ENCODE measurements at places on chromosomes 5 and 9.

DNA sequence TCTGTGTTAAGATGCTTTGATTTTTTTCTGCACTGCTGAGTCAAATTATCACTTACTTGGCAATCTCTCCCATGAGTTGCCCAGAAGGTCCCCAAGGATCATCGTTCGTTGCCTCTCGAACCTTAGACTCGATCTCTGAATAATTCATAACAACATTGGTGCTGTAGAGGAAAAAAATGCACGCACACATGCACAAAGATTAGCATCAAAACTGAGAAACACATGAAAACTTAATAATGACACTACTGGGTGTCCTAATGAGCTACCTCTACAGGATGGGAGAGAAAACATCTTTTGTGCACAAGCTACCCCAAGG lies 41.6 kb downstream of the CLINT1 start:
- DNase-seq = no peak

DNA sequence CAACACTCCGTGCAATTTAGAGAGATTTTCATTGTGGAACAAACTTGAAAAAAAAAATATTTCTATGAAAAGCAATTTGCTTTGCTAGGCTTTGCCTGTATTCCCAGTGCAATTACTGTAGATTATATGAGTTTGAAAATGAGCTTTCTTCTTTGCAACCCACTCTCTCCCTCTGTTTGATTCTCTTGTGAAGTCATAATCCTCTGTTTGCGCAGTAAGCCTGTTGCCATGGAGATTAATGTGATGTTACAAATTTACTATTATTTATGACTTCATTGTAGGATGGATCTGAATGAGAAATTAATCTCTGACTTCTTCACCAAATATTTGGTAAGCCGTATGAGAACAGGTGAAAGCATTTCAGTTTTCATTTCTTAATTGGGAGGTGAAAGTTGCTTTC lies 320.3 kb downstream of the SPATA31D1 start:
- peak; percentile 37 for DNase-seq

DNA sequence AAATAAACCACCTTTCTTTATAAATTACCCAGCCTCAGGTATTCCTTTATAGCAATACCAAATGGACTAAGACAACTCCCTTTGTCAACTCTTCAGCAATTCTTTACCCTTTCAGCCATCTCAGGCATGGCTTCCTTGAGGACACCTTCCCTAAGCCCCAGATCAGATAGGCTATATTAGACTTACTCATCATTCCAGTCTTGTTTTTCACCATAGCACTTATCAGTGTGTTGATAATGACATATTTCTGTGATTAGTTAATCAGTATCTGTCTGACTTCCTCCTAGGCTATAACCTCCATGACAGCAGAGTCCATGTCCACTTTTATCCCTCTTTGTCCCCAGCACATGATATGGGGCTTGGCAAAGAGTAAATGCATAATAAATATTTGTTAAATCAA lies 238.1 kb downstream of the ACTL7B start:
- no peak for DNase-seq

GRCh38 chr9:115717298-115717697 lies 436.3 kb upstream of the PAPPA start:
- DNase-seq = no peak

GRCh38 chr9:127567730-127568617 lies 44.1 kb upstream of the STXBP1 start:
- no peak for DNase-seq

DNA sequence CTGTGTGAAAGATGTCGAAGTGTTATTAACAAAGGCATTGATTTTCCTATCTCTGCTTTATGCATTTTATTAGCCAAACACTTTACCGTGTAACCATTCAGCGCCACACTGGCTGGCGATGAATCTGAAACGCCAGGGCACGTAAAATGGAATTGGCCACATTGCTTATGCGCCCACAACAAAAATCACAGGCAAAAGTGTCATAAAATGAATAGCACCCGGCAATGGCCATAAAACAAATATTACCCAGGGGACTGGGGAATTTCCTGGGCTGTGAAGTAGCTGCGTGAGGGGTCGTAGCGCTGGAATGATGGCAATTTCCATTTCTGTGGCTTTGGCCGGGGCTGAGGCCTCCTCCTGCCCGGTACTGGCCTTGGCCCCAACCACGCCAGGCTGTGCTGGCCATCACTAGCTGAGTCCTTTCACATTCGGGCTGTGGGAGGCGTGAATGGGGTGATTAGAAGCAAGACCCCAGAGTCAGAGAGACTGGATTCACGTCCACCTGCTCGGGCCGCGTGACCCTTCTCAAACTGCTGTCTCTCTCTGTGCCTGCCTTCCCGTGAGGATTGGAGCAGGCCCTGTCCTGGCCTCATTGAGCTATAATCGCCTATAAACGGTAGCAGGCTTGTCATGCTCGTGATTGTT lies 254.5 kb downstream of the PBX3 start:
- DNase-seq = no peak

DNA sequence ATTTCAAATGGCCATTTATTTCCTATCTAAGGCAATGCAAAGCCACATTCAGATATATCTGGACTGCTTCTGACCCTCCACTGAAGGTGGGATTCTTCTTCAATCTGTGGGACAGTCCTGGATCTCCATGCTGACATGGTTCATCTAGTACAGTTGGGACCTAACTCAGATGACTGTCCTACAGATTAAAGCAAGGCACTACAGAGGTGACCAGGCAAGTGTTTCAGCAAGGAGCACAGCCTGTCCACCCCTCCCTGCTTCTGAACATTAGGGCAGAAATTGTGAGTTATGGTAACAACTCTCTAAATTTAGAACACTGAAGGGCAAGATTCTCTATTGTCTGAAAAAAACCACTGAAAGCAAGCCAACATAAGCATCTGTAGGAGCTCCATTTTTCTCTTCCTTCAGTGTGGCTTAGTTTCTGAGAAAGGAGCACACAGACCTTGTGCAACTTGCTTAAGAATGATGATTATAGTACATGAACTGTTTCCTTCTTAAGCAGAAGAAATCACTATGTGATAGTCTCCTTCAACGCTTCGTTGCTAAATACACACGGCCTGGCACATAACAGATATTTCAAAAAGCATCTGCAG lies 62.9 kb upstream of the BARX1 start:
- DNase-seq = no peak

DNA sequence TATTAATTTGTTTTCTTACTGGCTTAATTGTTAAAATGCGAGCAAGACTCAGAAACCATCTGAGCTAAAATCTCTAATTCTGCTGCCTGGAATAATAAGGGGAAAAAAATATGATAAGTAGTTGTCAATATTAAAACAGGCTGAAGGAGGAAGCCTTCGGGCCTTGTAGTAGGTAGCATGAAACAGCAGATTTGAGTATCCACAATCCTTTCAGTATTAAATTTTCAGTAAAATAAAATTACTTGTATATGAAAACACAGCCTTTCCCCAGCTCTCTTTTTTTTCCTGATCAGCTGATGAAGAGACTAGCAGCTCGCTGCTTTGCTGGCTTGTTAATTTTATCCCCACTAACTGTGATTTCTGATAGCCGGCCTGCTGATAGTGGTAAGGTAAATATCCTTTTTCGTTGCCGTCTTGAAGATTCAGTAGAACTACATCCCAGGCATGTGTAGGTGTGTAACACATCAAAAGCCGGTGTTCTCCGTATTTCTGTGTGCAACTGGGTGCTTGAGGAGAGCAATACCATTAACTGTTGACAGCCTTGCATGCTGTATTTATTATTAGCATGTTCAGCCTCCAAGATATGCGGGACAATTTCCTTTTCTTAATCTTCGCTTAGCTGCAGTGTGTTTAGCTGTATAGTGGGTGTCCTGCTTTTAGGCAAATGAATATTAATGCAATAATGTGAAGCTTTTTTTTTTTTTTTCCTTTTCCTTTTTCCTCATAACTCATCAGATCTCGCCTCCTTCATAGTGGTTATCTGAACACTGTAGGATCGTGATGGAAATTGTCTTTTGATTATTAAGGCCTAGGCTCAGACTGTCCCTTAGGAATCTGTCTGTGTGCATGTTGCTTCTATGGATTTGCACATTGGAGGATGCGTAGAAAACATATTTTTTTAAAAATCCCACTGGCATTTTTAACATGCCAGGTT lies 144.6 kb downstream of the SMARCA2 start:
- peak; percentile 31 for DNase-seq

GRCh38 chr5:52983731-52984636 lies 5.2 kb upstream of the ITGA2 start:
- DNase-seq = no peak

DNA sequence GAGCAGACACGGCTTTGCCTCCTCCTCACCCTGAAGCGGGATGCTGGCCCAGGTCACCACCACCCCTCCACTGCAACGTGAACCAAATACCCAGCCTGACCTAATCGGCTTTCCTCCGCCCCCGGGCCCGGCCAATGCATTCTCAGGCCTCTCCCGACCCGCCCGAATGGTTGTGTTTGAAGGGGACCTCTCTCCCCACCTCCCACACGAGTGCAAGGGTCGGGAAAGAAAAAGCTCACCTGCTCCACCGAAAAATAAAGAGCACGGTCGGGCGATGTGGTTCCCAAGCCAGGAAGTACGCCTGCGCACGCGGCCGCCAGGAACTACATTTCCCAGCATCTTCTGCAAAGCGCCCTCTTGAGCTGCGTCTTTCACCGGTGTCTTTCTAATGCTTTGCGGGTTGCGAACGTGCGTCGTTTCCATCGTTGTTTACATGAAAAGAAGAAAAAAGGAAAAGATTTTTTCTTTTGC lies at the start of gene ZNF883:
Gene ZNF883 (minus strand): TSS at position 282 of the 471 bp plus-strand sequence.
- peak; percentile 58 for DNase-seq

DNA sequence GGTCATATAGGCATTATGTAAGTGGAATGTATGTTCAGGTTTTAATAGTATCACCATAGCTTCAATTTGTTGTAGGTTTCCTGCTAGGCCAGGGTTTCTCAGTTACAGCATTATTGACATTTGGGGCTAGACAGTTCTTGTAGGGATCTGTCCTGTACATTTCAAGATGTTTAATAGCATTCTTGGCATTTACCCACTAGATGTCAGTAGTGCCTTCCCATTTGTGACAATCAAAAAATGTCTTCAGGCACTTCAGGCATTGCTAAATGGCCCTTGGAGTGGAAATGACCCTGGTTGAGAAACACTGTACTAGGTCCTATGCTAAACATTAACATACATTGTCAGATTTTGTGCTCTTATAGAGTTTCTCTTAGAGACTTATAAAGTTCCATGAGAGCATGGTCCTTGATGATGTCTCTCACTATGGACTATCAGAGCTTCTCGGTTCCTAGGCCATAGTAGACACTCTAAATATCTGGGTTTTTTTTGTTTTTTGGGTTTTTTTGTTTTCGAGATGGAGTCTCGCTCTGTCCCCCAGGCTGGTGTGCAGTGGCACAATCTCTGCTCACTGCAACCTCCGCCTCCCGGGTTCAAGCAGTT lies 1.4 kb downstream of the KIF20A start:
- DNase-seq = peak; percentile 36

GRCh38 chr9:36290996-36291395 lies 32.7 kb upstream of the GNE start:
- no peak for DNase-seq

DNA sequence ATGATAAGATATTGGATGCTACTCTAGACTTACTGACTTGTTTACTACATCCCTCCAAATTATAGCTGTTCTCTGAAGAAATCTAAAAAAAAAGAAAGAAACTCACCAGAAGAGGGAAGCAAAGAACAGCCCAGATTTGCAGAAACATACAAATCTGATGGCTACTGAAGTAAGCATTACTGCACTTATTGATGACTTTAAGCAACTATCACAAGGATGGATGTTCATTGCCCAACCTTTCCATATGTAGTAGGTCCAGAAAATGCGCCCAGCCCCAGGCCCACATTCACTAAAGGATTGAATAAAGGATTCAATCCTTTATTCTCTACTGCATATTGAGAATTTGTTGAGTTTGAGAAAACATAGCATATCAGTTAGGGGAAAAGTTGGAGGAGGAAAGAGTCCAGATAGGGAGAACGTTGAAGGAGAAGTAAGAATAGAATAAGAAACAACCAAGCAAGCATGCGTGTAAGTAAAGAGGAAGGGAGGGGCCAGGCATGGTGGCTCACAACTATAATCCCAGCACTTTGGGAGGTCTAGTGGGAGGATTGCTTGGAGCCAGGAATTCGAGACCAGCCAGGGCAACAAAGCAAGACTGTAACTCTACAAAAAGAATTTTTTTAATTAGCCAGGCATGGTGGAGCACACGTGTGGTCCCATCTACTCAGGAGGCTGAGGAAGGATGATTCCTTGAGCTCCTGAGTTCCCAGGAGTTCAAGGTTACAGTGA lies 33.8 kb upstream of the DTWD2 start:
- no peak for DNase-seq

GRCh38 chr9:77649109-77649812 lies 1.1 kb upstream of the GNA14 start:
- DNase-seq = no peak

All from NCI-H1417 treated with DMSO at 0.1 percent for 48 hours (cell line).